ENCODE measurements at places on chromosomes 7 and 10. TPM values are rescaled to one million over a fixed set of nuclear protein-coding genes. Genes with fewer than 3 reads are reported as not detected.
A peak's percentile ranks its signal among the peaks of the same experiment; 100 is the strongest.

- DNase-seq, result no peak
These were observed 174.7 kb upstream of the GRB10 start for GRCh38 chr7:50957431-50957830.

DNA sequence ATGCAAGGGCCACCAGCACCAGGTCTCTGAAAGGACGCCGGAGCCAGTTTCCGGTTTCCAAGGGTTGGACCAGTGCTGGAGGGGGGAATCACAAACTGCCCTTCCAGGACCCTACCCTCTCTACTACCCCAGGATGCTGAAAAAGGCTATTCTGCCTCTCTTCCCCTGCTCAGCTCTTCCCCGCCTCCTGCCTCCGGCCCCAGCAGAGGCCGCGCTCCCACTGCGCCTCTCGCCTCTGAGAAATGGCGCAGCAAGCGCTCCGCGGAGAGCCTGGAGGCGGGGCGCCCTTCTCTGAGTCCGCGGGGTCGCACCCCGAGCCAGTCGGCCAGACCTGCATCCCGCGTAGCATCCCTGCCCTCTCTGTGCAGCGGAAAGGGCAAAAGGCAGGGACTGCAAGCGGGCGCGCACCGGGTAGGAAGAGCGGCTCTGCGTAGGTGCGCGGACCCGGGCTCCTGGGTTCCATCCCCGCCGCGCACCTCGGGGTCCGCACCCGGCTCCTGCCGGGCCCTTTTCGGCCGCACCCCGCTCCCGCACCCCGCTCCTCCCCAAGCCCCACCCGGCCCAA lies 476 bp upstream of the RET start:
- no peak for DNase-seq

DNA sequence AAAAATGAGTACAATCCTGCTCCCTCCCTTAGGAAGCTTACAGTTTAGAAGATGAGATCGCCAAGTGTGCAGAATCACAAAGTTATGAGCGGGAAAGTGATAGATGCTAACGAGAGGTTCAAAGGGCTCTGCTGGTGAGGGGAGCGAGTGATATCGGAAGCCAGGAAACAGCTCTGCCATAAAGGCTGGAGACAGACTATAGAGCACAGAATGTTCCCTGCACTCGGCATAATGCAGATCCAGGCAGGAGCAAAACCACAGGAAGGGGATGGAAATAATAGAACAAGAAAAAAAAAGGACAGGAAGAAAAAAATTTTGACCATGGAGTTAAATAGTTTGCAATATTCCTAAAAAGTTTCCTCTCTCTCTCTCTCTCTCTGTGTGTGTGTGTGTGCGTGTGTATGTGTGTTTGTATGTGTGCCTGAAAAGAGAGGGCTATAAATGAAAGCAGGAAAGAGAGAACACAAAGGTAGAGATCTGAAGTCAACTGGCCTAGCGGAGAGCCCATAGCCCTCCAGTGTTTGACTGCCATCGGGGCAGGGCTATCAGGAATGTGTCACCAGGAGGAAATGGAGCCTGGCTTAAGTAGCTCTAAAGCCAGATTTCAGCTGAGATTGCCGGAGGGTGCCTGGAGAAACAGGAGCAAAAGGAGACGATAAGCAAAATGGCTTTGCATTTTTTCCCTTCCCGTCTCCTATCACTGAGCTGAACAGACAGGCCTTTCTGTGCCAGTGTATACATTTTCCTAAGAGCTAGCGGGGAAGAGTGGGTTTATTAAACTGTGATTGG lies 175.8 kb upstream of the LYZL1 start:
- DNase-seq, result no peak

DNA sequence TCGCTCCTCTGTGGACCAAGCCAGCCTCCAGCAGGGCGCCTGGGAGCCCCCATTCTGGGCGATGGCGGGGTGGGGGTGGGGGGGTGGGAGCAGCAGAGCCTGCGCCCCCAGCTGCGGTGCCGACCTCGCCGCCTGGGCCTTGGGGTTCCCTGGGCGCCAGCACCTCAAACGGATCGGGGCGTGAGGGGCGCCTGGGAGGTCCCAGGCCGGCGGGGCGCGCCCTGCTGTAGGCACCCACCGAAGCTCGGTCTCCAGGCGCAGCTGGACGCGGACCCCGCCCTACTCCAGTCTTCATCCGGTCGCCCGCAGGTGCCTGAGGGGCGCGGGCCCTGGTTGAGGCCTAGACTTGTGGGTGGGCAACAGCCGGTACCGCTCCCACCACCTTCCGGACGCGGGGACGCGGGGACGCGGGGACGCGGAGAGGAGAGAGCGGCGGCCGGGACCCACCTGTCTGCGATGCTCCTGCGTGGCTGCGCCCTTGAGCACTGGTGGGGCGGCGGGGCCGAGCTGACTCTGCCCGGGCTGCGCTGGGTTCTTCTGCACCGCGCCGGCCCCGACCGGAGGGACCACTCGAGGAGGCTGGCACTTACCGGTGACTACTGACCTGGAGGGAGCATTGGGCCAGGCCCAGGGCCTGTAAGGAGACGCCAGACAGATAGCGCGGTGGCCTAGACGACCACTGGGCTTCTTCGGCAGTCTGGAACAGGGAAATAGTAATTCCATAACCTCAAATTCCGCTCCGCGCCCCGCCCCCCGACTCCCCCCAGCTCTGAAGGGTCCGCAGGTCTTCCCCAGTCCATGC lies 5.5 kb upstream of the KCP start:
- peak; percentile 83 for DNase-seq

DNA sequence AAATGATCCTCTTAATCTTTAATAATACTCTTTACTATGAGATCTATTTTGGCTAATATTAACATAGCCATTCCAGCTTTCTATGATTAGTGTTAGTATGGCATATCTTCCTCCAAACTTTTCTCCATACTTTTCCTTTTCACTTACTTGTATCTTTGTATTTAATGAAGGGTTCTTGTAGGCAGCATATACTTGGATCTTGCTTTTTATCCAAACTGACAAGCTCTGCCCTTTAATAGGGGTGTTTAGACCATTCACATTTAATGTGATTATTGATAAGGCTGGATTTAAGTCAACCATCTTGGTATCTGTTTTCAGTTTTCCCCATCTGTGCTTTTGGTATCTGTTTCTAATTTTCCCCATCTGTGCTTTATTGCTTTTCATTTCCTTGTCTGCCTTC lies 59.7 kb upstream of the ATP6V0A4 start:
- DNase-seq, result no peak

- peak; percentile 64 for DNase-seq
These were observed 8.2 kb upstream of the NDST2 start for GRCh38 chr10:73819513-73820093.

- DNase-seq, result no peak
These were observed 16.7 kb downstream of the TMEM120A start for GRCh38 chr7:75977743-75978142.

DNA sequence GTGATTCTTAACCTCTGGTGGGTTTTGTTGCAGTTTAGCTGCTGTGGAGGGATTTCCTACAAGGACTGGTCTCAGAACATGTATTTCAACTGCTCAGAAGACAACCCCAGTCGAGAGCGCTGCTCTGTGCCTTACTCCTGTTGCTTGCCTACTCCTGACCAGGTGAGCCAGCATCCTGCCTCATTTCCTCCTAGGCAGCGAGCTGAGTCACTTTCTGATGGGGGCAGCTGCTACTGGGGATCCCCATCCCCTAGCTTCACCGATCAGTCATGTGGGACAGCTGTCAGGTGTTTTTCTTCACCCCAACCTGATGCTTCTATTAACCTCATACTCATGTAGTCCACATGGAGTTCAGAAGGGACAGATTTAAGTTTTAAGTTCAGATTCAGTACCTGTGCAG lies 21.7 kb upstream of the SMO start:
- no peak for DNase-seq

DNA sequence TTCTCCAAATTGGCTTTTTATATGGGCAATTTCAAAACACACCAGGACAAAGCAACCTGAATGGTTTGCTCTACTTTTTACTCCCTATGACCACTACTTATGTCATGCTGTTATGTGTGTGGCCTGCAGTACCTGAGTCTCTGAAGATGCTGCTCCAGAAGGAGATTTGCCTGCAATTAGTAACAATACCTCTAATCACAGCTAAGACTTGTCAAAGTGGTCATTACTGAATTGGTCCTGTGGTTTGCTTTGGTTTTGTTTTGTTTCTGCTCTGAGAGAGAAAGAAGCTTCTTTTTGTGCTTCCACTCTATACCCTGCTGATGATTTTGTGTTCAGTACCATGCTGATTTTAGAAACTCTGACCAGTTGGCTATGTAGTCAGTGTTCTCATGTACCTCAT lies 25.5 kb downstream of the HGF start:
- no peak for DNase-seq

DNA sequence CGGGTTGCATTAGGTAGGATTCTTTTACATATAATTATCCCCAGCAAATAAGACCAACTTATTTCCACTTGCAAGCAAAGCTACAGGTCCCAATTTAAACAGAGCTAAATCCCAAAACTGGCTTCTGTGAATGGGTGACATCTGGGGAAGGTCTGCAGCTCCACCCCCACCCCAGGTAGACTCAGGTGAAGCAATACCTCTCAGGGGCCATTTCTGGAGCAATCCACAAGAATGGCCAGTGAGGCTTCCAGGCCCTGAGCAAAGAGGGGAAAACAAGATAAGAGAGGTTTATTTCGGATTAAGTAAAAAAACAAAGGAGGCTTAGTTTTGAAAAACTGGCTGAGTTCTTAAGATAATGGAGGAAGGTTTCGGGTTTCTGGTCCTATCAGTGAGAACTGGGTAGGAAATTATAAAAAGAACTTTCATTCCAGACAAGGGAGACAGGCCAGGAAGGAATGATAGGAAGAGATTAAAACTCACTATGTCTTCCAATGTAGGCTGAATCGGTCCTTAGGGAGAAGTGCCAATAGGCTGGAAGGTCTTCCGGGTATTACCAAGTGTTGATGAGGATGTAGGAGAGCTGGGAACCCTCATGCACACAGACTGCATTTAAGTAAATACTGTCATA lies 25.4 kb downstream of the SH3PXD2A start:
- no peak for DNase-seq

DNA sequence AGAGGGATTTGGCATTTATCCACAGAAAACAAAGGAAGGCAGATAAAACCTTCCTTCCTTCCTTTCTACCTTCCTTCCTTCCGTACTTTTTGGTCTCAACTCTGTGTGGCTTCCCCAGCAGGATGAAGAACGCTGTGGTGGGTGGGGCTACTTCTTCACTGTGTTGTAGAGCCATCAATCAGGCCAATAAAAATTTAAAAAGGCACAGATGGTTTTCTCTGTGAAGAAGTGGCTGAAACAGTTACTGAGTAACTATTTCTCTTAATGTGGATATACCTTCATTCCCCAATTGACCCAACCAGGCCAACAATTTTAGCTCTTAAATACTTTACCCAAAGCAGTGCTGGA lies 75.8 kb downstream of the ZNF92 start:
- no peak for DNase-seq

GRCh38 chr10:82266438-82266837 lies 391.4 kb downstream of the NRG3 start:
- no peak for DNase-seq

- no peak for DNase-seq
These were observed 13.4 kb upstream of the SMNDC1 start for GRCh38 chr10:110317866-110318850.

- no peak for DNase-seq
These were observed 33.9 kb downstream of the ASB13 start for GRCh38 chr10:5632446-5632845.

DNA sequence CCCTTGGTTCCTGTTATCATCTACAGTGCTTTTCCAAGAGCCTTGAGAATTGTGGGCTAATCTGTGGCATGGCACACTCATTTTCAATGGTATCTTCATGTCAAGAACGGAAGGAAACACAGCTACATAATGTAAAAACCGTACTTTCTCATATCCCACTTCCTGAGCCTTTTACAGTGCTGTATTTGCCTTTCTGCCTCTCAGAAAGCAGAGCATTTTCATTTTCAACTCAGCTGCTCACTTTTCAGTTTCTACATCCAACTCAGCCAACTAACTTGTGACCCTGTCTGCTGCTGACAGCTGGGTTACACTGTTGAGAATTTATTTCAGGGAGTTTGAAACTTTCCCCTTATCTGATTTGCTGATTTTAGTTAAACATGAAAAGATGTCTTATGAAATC lies 875.8 kb upstream of the KCND2 start:
- DNase-seq, result no peak

GRCh38 chr7:154852205-154852604 lies 150.7 kb downstream of the PAXIP1 start:
- no peak for DNase-seq

PLEKHS1 gene
- 0.30 TPM for total RNA-seq

ERVW-1 gene
- not detected for total RNA-seq

PBLD gene
- total RNA-seq, result 2.3 TPM

FKBP9 gene
- total RNA-seq, result 81.8 TPM

Measured in lower leg skin (tissue), 4 donors.